ENCODE measurements at places on chromosomes 1 and 21.

GRCh38 chr1:226655251-226656163 lies 83.6 kb downstream of the ITPKB start:
- DNase-seq: no peak

DNA sequence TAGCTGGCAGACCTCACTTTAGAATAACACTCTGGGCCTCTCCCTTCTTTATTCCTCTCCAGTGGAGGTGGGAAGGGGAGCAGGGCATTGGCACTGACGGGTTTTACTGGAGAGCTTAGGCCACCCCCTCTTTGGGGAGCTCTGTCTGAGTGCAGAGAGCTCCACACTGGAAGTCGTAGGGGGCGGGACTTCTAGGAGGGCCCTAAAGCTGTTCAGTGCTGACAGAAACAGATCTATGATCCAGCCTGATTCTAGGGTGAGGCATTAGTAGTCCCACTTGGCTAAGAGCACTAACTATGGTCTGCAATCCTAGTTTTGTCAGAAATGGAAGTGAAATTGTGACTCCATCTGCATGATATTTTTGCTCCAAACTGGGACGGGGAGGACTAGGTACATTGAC lies 138.7 kb downstream of the MIS18A start:
- DNase-seq: no peak

DNA sequence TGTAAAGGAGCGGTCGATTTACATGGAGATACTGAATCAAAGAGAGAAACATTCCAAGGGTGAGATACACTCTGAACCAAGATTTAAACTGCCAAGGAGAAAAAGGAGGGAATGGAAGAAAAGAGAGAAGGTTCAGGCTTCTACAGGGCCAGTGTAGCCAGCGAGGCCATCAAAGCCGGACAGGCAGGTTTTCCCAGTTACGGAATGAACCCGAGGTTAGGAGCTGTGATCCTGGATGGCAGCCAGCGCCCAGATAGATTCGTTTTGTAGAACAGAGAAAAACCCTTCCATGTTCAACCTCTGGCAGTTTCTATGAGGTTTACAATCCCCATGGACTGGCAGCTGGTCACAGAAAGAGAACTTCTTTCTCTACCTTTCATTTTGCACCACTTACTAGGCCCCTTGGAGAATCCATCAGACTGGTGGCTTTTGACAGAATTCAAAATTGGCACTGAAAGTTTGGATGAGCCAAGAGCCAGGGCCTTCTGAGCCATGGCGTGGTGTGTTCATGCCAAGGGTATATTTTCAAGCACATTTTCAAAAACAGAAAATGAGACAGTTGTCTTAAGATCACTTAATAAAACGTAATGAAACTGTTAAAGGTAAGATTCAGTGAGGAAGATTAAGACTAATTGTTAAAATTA lies 171.5 kb downstream of the RUNX1 start:
- DNase-seq: no peak

- no peak for DNase-seq
These were observed 16.5 kb downstream of the PODN start for GRCh38 chr1:53078333-53079101.

GRCh38 chr21:44281801-44282200 lies 3.9 kb upstream of the AIRE start:
- no peak for DNase-seq

GRCh38 chr1:48790397-48790796 lies 13.7 kb upstream of the BEND5 start:
- DNase-seq: peak; percentile 26

GRCh38 chr1:229479660-229480399 lies 28.3 kb downstream of the NUP133 start:
- DNase-seq: peak; percentile 47

DNA sequence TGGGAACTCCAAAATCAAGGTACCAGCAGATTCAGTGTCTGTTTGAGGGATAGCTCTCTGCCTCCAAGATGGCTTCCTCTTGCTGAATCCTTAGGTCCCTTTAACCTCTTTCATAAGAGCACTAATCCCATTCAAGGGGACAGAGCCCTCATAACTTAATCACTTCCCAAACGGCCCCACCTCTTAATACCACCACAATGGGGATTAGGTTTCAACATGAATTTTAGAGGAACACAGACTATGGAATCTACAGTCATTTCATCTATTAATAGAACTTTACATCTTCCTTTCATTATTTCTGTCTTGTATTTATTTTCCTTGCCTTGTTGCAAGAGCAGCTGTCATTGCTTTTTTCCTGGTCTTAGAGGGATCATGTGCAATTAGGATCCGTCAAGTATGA lies 30.3 kb downstream of the HOOK1 start:
- DNase-seq: no peak

- DNase-seq: no peak
These were observed 130.8 kb downstream of the FAF1 start for GRCh38 chr1:50829014-50829958.

DNA sequence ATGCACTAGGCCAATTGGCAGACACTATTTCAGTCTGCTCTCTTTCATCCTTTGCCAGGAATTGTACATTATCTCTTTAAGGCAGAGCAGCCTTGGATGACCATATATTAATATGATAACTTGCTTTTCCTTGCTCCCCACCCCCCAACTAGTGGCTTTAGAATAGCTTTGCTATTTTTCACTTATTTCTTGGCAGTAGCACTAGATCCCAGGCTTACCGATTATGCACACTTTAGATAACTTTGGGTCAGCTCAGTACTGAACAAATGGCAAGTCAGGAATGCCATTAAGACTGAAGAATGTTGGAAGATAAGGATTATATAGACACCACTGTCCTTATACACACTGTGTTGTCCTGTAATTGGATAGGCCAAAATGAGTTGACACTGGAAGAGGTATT lies 146.4 kb downstream of the FGGY start:
- no peak for DNase-seq

DNA sequence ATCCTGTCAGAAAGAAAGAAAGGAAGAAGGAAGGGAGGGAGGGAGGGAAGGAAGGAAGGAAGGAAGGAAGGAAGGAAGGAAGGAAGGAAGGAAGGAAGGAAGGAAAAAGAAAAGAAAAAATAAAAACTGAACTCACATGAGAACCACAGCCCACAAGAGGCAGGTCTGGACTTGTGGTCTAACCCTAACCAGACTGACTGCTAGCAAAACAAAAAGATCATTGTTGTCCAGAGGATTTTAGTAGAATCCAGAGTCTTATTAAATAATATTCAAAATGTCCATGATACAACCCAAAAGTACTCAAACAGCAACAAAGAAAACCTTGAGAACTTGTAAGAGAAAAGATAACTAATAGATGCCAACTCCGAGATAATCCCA lies 4.7 kb upstream of the ITGB2 start:
- no peak for DNase-seq

- DNase-seq: no peak
These were observed 13.9 kb upstream of the CNR2 start for GRCh38 chr1:23927097-23927496.

GRCh38 chr1:226628612-226629155 lies 80.1 kb downstream of the STUM start:
- no peak for DNase-seq

DNA sequence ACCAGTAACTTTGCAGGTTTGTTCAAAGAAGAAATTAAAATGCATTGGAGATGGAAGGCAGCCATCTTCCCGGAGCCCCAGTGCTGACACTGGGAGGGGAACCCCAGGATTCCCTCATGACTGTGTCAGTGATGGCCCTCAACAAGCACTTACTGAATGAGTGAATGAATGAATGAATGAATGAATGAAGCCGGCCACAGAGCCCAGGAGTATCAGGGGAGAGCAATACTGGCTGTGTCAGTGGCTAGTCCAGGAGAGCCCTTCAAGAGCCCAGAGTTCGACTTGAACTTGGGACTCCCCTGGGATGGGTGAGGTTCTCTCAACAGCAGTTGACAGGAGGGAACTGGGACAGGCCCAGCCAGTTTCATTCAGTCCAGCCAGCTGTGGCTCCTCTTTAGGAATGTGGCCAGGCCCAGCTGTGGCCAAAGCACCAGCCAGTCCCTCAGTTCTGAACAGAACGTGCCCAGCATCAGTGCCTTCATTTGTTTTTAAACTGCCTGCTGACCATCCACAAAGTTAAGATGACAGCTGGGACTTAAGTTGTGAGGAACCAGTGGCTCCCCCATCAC lies 9.2 kb upstream of the ERG start:
- DNase-seq: no peak

DNA sequence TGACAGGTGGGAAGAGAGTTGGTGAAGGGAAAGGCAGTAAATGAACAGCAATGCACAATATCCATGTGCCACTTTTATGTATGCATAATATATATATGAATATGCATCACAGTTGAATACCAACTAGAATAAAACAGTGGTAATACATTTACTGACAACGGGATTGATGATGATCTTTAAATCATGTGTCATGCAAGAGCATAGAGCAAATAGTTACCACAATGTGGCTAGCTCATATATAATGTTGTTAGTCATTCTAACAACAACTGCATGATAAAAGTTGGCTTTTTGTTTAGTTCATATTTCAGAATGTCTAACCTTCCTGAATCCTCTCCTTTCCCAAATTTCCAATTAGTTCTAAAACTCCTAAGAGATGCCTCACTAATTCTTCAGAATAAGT lies 46.4 kb downstream of the GORAB start:
- DNase-seq: no peak

DNA sequence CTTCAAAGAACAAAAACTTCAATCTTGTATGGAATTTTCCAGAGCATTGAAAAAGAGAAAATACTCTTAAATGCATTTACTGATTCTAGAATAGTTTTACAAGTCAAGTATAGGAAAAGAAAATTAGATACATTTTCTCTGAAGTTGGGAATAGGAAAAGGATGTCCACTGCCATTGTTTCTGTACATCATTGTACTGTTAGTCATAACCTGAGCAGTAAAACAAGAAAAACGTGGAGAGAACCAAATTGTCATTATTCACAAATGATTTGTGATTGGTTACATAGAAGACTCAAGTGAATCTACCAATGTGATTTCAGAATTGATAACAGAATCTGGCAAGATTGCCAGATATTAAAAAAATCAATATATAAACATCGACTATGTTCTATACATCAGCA lies 27.4 kb downstream of the PRKACB start:
- DNase-seq: no peak
